Stimulated activated CD4-positive, alpha-beta T cell treated with anti-CD3 and anti-CD28 coated beads, Interleukin-1b, Interleukin-23, amount 100 ng/mL, for 48 hours (primary cell): ENCODE measurements at places on chromosomes 3 and 15.

DNA sequence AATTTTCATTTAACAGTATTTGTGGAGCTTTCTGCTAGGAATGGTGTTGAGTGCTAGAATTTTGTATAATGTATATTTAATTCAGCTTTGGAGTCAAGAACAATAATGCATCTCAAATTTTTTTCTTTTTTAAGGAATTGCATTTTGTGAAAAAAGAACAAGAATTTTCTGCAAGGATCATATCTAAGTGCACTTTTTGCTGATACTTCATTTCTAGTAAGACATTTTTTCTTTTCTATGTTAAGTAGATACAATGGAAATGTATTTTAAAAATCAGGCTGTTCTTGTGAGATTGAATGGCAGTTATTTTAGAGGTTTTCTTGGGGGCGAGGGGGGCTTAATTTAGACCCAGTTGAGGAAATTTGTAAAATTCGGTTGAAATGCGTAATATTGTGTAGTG, 32.5 kb downstream of the MEF2A start:
- DNase-seq: no peak

DNA sequence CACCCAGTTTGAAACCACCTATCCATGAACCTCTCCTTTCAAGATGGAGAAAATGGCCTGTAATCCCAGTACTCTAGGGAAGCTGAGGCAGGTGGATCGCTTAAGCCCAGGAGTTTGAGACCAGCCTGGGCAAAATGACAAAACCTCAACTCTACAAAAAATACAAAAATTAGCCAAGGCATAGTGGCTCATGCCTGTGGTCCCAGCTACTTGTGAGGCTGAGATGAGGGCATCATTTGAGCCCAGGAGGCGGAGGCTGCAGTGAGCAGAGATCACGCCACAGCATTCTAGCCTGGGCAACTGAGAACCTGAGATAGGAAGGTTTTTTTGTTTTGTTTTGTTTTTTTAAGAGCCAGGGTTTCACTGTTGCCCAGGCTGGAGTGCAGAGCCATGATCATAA, 5.4 kb downstream of the TKT start:
- DNase-seq: no peak

- DNase-seq: peak; percentile 82
Measured at GRCh38 chr3:186540221-186540834, 3.9 kb downstream of the CRYGS start.

GRCh38 chr15:41809526-41810220, 18.2 kb upstream of the JMJD7 start:
- DNase-seq: no peak

- DNase-seq: peak; percentile 22
Measured at GRCh38 chr15:59437817-59438624, at the start of gene FAM81A. Gene FAM81A, plus strand, starts transcription at chr15:59438186. Its CDS starts 20,441 bp downstream, at chr15:59458627.

- DNase-seq: no peak
Measured at GRCh38 chr3:20458994-20459716, 273.1 kb upstream of the SGO1 start.

- no peak for DNase-seq
Measured at GRCh38 chr15:101318147-101318819, 23.2 kb upstream of the SNRPA1 start.

DNA sequence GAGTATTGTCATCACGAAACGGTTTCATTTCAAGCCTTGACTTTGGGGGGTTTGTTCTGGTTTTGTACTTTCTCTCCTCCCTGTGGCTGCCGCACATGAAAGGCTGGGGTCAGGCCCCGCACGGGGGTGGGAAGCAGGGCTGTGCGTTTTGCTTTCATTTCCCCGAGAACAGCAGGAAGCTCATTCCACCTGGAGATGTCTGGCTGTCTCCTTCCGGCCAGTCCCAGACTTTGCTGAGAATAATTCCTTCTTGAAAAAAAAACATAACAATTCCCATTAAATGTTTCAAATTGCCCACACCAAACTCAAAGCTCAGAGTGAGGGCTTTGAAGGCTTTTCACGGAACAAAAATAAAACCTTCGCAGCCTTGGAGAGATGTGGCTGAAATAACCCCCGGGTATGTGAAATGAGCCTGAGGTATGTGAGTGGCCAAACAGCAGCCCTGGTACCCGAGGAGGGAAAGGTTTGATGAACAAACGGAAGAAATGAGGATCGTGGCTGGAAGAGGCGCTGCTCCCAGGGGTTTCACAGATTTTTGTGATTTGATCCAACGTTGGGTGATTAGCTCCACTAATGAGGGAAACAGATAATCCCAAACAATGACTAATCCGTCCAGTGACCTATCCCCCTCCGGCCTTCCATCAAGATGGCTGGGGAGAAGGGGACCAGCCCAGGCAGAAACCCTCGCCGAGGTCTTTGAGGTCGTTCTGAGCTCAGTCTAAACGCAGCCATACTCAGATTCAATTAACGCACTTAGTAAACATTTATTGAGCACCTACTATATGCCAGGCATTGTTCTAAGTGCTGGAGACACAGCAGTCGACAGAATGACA, 126.9 kb upstream of the MEF2A start:
- DNase-seq: no peak

DNA sequence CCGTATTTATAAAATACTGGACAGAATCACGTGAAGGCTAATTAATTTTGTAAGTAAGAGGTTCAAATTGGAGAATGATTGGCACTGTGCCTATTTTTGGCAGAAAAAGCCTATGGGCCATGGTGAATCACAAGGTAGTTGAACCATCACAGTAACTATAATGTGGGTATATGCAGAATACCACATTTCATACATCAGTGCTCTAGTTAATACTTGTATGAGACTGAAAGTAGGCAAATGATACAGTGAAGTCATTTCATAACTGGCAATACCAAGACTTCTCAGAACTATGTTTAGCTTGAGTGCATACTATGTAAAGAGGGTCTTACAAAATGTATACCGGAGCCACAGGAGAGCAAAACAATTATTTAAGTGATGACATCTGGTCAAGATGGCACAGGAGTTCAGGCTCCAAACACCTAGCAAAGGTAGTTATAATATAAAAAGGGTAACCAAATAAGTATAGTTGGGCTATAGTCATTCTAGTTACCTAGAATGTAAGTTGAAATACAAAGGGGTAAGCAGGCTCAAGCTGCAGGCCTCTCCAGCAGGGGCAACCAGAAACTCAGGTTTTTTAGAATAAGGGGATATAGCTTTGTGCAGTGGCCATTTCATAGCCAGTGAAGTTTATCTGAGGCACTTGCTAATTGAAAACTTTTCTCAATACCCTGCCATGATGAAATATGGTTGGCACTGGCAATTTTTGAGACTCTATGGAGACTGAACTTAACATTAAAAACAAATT, 19.1 kb downstream of the GPR160 start:
- peak; percentile 18 for DNase-seq

- no peak for DNase-seq
Measured at GRCh38 chr3:46549989-46550388, 16.1 kb downstream of the LRRC2 start.

GRCh38 chr3:58034738-58035523, 26.7 kb downstream of the FLNB start:
- peak; percentile 53 for DNase-seq

DNA sequence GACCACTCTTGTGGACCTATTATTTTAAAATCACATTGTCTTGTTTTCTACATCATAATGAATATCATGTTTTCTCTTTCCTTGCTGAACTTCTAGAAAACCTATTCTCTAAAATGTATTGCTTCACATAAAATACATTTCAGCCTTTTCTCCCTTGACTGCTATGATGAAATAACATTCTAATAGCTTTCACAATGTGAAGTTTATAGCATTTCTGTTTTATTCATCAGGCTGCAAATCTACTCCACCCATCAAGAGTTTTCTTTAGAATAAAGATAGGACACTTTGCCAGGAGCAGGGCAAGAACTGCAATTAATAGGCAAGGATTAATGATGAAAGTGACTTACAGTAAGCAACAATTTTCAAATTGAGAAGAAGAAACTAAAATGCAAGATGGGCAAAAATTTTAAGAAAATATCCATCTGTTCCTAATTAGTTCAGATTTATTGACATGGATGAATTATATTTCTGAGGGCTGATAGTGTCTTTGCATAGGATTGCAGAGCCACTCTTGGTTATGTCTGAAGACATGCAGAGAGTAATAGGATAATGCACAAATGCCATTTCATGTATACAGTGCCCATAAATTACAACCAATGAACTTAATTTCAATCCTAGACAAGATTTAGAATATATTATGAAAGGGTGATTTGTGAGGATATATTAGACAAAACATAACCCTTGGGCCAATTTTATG, 21.7 kb downstream of the LEKR1 start:
- DNase-seq: no peak

DNA sequence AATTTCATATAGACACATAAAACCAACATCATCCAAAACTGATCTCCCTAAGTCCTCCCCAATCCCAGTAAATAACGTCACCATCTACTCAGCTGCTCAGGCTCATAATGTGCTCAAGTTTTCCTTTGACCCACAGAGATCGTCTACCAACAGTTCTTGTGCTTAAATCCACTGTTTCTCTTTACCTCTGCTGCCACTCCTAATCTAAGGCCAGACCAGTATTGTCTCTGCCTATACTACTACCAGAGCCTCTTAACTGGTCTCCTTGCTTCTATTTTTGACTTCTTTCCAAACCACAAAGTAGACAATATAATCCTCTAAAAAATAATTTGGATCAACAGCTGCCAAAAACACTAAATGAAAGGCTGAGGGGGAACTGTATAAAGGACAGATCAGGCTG, 65.3 kb downstream of the CLASP2 start:
- DNase-seq: no peak

DNA sequence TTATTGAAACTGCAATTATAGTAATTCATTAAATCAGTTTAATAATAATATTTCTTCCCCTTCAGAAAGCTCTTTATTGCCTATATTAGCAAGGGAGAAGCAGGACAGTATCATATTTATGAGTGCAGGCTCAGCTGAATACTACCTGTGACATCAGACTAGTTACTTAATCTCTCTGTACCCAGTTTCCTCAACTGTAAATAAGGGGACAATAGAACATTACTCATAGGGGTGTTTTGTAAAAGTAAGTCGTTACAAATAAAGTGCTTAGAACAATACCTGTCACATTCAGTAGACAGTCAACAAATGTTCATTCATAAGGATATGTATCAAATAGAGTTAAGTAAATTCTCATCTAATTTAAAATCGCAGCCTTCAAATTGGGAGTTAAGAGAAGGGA, 12.1 kb upstream of the VPS39 start:
- no peak for DNase-seq

DNA sequence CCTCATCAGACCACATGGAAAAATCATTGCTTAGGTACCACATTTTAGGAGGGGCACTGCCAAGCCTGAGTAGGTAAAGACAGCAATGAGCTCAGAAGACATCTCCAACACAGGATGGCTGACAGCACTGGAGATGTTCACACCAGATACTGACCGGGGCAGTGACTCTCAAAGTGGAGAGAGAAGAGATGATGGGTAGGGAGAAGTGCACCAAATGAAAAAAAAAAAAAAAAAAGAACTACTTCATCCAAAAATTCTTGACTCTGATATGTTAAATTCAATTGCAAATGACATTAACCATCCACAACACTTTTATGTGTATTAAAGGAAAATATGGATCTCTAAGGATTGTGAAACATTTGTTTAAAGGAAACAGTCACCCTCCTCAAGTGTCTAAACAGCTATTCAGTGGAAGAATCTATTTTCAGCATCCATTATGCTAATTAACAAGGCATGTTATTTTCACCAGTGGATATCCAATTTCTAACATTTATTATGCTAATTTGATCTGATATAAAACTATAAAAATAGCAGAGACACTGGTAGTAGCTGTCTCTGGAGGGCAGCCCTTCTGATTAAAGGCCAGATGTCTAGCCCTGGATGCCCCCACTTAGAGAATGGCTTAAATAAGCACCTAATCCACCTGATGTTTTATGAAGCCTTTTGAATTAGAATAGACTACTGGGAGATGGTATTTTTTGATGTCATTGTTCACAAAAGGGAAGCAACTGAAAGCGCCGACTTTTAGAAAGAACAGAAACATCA, 48.2 kb upstream of the VGLL4 start:
- DNase-seq: no peak

DNA sequence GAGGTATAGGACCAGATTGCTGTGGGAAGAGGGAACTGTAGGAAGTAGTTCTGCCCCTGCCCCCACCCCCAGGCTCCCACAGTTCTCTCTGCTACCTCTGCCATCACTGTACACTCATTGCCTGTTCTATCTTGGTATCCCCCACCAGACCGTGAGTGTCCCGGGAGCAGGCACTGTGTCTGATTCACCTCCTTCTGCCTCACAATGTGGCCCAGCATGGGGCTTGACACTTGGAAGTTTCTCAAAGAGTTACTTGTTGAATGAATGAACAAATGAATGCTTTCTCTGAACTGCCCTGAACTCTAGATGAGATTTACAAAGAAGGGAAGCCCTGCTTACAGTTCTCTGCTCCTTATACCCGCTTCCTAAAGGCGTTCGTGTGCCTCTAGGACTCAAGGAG, 27.1 kb upstream of the PIK3CB start:
- DNase-seq: no peak

GRCh38 chr3:103657756-103658155, 1222.9 kb downstream of the ZPLD1 start:
- no peak for DNase-seq

- no peak for DNase-seq
Measured at GRCh38 chr3:50015918-50016317, 72.8 kb upstream of the RBM5 start.

DNA sequence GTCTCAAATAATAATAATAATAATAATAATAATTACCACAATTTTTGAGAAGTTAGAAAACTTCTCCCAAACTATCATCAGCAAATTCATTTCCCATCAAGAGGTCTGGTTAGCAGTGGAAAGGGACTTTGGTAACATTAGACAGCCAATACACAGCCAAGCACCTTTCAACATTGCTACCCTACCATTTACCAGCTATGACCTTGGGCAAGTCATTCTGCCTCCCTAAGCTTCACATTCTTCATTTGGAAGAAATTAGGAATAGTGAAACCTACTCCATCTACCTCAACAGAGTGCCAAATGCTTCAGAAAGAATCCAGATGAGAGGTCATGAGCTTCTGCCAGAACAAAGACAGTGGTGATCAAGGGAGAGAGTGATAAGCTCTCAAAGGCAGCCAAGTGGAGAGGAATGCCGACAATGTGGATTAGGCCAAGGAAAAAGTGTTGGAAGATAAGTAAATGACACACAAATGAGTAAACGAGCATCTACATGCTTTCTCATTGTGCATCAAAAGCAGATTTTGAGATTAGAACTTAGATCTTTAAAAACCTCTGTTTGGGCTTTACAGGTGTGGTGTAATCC, 42.9 kb upstream of the LPP start:
- DNase-seq: no peak

- no peak for DNase-seq
Measured at GRCh38 chr3:33287672-33288282, 10.5 kb downstream of the FBXL2 start.
